ENCODE measurements at places on chromosomes 1 and 21.

- no peak for DNase-seq
Measured at GRCh38 chr1:209733409-209734192, 22.3 kb upstream of the TRAF3IP3 start.

DNA sequence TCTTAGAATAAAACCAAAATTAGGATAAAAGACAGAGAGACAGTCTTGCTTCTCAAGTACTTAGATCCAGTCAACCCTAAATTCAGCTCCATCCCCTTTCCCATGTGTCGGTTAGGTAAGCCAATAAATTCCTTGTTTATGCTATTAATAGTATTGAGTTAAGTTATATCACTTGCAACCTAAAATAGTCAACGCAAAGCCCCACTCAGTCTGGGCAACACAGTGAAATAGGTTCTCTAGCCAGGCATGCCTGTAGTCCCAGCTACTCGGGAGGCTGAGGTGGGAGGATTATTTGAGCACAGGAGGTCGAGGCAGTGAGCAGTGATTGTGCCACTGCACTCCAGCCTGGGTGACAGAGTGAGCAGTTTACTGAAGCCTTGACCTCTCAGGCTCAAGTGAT, 14.6 kb downstream of the TAF13 start:
- DNase-seq, result no peak

DNA sequence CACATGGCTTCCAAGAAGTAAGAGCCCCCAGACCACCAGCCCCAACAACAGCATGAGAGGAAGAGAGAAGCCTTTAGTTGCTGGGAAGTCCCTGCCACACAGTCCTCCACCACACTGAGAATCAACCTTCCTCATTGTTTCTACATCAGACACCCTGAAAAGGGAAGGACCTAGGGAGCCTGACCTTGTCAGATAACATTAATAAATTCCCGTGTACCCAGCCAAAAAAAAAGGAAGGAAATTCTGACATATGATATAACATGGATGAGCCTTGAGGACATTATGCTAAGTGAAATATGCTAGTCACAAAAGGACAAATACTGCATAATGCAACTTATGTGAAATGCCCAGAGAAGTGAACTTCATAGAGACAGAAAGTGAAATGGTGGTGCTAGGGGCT, 65.6 kb upstream of the ARHGAP29 start:
- no peak for DNase-seq

- DNase-seq, result peak; percentile 87
Measured at GRCh38 chr1:64966158-64966971, at the start of gene JAK1. JAK1 (minus strand) TSS chr1:64966549; CDS start chr1:64886264, 80,285 bp downstream.

- DNase-seq, result no peak
Measured at GRCh38 chr1:216095400-216095799, 327.8 kb downstream of the USH2A start.

GRCh38 chr1:223873044-223873443, 27.3 kb upstream of the TP53BP2 start:
- DNase-seq, result no peak

DNA sequence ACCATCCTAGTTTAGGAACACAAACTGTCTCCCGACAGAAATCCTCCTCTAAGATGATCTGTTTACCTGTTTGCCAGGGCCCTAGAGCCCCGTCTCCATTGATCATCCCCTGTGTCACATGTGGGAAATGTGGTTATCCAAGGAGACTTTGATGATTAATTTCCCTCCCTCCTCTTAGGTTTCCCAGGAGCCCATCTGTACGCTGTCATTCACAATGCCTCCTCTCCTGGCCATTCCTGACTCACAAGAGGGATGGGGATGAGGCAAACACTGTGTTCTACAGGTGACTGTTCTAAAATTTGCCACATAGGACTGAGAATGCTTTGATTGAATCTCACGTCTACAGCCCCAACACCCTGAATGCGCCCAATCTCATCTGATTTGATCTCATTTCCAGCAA, 50.0 kb downstream of the TNR start:
- DNase-seq, result no peak

DNA sequence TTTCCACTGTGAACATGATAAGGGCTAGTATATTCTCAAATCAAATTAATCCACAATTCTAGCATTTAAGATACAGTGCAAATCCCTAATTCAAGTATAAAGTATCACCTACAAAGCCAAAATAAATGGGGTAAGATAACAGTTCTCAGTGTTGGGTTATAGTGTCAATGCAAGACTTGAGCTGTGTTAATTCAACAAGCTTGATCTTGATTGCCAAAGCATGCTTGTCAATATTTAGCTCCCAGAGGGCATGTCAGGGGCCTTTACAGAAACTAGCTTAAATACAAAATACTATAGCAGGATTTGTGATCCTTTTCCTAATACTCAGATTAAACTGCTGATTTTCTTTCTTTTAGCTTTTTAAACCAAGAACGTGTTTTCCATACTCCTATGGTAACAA, 541.3 kb downstream of the PTBP2 start:
- DNase-seq, result no peak

DNA sequence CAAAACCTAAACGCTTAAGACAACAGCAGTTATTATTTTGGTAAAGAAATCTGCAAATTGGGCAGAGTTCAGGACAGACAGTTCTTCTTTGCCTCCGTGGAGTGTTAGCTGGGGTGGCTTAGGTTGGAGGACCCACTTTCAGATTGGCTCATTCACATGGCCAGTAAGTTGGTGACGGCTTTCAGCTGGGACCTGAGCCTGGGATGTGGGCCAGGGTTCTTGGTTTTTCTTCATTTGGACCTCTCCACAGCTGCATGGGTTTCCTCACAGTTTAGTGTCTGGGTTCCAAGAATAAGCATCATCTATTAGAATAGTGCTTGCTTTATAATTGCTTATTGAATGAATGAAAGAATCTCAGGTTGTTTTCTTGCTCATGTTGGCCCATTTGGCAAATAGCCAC, 72.2 kb downstream of the ATF6 start:
- DNase-seq, result no peak

DNA sequence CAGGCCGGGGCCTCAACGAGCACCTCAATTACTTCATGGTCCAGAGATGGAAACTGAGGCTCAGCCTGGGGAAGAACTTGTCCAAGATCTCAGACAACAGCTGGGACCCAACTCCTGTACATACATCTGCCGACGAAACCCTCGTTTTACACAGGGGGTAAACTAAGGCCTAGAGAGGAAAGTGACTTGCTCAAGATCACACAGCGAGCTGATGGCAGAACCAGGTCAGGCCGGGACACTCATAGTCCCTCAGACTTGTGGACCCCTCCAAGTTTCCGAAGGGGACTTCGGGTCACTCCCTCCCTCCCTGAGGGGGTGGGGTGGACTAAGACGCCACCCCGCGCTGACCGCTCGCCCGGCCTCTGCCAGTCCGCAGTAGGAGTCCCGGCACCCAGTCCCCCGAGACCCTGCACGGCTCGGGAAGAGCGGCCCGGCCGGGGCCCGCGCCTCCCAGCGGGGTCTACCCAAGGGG, 430 bp downstream of the WASF2 start:
- DNase-seq, result no peak

DNA sequence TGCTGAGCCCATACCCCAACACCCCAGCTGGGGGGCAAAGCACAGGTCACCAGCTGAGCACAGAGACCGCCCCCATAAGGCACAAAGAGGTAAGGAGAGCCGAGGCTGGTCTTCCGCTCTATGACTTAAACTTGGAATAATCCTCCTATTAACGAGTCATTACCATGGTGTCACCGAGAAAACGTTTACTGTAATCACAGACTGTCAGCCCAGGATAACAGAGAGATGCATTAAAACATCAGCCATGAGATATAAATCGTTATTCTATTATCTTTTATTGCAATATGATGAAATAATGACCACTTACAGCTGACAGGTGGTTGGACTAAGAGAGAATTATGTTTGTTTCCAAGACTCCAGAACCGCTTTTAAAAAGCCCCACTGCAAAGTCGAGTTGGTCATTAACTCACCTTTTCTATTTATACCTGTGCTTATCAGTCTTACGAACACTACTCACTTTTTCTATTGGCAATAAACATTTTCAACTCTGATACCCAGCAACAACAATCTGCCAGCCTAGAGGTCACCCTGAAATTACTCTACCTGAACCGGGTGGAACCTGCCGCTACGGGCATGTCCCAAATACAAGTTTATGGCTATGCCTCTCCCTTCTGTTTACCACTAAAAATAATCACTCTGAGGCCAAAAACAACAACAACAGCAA, 21.5 kb downstream of the NPHP4 start:
- no peak for DNase-seq

DNA sequence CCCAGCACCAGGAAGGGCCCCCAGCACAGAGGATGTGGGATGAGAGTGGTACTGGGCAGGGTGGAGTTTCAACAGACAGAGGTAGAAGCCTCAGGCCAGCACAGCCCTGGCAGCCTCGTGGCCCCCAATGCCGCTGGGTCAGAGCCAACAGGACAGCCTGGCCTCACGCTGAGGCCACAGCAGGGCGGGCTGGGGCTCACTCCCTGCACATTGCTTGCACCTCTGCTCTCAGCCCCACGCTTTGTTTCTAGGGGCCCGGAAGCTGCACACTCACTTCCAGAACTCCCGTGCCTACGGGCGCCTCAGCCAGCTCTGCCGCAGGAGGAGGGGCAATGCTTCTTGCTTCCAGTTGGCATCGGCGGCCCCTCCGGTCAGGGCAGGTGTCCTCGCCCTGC, 72.9 kb downstream of the SIK1 start:
- no peak for DNase-seq

GRCh38 chr21:38721055-38721454, 84.7 kb upstream of the ETS2 start:
- DNase-seq, result no peak

DNA sequence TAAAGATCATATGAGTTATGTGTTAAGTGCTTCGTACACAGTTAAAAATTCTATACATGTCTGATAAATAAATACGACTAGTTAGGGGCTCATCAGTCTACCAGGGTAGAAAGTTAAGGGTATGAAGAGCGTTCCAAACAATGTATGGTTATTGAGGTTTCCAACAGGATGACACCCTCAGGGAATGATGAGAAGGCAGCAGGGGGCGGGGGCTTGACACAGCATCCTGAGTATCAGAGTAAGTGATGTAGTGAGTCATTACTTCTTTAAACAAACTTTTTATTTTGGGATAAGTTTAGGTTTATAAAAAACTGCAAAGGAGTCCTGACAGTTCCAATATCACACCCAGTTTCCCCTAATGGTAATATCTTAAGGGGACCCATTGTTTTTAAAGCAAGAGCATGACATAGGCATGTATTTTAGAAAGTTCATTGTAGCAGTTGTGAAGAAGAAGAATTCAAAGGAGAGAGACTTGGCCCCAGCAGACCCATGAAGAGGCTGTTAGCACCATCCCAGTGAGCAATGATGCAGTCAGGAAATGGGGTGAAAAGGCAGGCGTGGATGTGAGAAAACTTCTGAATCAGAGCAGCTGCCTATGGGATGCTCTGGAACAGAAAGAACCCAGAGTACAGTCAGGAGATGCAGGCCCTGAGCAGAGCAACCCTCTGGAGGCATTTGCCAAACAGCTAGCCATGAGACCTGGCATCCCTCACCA, 15.0 kb upstream of the PSMB2 start:
- DNase-seq, result no peak

- DNase-seq, result no peak
Measured at GRCh38 chr1:164801791-164802502, 243.0 kb downstream of the PBX1 start.

GRCh38 chr1:223337174-223337869, 26.7 kb downstream of the SUSD4 start:
- DNase-seq, result no peak

DNA sequence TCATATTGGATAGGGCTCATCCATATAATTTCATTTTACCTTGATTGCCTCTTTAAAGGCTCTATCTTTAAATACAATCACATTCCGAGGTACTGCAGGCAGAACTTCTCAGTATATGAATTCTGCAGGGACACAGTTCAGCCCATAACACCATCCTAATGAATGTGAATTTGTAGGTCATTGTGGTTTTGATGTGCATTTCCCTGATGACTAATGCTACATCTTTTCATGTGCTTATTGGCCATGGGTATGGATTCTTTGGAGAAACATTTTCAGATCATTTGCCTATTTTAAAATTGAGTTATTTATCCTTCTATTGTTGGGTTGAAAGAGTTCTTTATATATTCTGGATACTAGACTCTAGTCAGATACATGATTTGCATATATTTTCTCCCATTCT, 9.6 kb upstream of the RPS6KC1 start:
- DNase-seq, result no peak

DNA sequence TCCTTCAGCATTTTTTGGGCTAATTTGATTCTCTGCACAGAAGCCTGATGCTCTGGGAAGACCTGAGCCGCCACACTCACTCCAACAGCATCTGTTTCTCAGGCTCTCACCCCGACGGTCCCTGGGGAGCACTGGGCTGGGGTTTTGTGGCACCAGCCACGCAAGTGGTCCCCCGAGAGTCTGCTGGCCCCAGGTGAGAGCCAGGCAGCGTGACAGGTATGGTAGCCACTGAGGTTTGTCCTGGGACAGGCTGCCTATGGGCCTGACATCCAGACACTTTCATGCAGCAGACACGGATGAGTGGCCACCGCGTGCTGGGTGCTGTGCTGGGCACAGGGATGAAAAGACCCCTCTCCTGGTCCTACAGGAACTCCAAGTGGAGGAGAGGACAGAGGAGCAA, 11.0 kb downstream of the AJAP1 start:
- no peak for DNase-seq

Data from activated CD4-positive, alpha-beta T cell treated with anti-CD3 and anti-CD28 coated beads for 24 hours (primary cell).